Vagina (tissue), 2 donors: ENCODE measurements at places on chromosomes 3 and 15.

DNA sequence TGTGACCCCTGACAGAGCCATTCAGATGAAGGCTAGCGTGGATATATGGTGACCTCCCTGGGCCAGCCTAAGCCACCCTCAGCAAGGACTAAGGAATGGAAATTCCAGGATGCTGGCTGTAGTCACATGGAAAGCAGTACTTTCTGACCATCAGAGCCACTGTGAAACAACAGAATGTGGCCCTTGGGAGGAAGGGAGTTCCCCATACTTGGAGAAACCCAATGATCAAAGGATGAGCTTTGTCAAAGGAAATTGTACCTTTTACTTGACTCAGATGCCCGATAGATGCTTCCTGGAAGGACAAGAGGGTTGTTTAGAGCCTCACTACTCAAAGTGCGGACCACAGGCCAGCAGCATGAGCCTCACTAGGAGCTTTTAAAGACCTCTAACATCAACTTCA lies 484.5 kb upstream of the PROK2 start:
- H3K27me3 ChIP-seq = no peaks in the 10 kb centered on the region
- no peak overlapping the region for H3K4me3 ChIP-seq
- H3K36me3 ChIP-seq = no peaks in the 10 kb centered on the region

- peak overlapping the region; percentile 28 for H3K27ac ChIP-seq
- H3K4me1 ChIP-seq = peaks cover 33% of the 10 kb centered on the region
- no peaks in the 10 kb centered on the region for H3K27me3 ChIP-seq
- no peak for DNase-seq
These were observed 244.9 kb downstream of the FAM43A start for GRCh38 chr3:194930377-194931204.

DNA sequence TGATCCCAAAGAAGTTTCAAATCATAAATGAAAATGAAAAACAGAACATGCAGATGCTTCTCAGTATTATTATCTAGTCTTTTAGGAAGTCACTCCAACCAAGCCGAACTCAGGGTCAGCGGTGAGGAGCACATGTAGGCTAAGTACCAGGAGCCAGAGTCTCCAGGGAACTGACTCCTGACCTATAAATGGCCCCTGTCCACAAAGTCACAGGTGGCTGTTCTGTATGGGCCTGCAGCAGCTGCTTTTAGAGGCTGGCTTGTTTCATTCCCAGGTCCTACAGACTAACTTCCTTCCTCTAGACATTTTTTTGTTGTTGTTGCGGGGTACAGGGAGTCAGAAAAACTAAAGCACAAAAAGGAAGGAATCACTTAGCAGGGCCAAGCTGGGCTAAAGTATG lies 54.6 kb downstream of the DAPK2 start:
- DNase-seq = no peak
- H3K36me3 ChIP-seq = no peaks in the 10 kb centered on the region
- no peaks in the 10 kb centered on the region for H3K27me3 ChIP-seq
- H3K27ac ChIP-seq = no peak overlapping the region
- H3K4me1 ChIP-seq = peaks cover 32% of the 10 kb centered on the region

- no peaks in the 10 kb centered on the region for H3K27me3 ChIP-seq
These were observed 68.7 kb downstream of the AAGAB start for GRCh38 chr15:67185621-67186225.

DNA sequence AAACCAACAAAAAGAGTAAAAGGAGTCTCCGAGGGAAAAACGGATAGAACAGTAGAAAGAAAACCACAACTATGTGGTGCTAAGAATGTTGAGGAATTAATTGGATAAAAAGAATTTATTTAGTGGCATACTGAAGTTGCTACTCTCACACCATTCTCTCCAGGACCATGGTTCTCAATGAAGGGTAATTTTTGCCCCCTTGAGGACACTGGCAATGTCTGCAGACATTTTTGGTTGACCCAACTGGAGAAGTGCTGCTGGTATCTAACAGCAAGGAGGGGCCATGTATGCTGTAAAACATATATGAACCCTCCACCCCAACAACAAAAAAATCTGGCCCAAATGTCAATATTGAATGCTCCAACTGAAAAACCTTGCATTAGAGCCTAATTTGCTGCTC lies 85.9 kb upstream of the CSPG5 start:
- H3K27me3 ChIP-seq = no peaks in the 10 kb centered on the region
- no peaks in the 10 kb centered on the region for H3K4me1 ChIP-seq

- H3K4me1 ChIP-seq = peaks cover 53% of the 10 kb centered on the region
- no peaks in the 10 kb centered on the region for H3K36me3 ChIP-seq
- H3K4me3 ChIP-seq = no peak overlapping the region
- no peak overlapping the region for H3K27ac ChIP-seq
These were observed 73.4 kb downstream of the CHSY1 start for GRCh38 chr15:101178479-101178878.

- H3K27ac ChIP-seq = no peak overlapping the region
- peaks cover 5% of the 10 kb centered on the region for H3K4me1 ChIP-seq
- H3K4me3 ChIP-seq = no peak overlapping the region
- no peaks in the 10 kb centered on the region for H3K36me3 ChIP-seq
- DNase-seq = no peak
These were observed 295.8 kb upstream of the THBS1 start for GRCh38 chr15:39285071-39285470.

DNA sequence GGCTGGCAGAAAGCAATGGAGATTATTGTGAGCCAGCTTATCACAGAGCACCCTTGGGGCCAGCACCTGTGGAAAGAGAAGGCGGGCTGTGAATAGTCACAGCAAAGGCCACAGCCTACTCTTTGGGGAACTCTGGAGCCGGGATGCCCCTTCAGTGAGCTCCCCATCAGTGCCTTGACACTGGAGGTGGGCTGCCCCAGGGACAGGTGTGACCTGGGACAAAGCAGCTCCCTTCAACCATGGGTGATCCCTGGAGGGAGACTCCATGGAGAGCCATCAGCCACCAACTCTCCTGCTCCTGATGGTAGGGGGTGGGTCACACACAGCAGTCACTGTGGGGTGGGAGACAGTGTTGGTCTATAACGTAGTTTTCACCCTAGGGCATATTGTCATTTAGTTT lies 5.8 kb downstream of the TTC21A start:
- no peak overlapping the region for H3K27ac ChIP-seq
- no peak for DNase-seq
- peaks cover 9% of the 10 kb centered on the region for H3K4me1 ChIP-seq
- H3K27me3 ChIP-seq = no peaks in the 10 kb centered on the region

DNA sequence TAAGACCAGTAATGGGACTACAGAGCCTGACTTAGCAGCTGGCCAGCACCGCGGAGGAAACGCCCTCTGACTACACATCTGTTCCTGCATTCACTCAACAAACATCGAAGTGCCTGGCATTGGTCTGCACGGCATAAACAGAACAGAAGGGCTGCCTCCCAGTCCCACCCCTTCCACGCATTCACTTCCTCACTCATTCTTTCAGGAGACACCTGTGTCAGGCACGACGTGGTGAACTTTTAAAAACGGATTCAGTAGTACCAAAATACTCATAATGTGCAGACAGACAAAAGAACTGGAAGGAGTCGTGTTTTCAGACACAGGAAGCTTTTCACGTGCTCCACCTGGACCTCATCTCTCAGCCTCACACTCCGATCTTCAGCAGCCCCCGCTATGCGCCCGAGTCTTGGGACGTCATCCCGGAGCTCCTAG lies 123.3 kb downstream of the XXYLT1 start:
- H3K27me3 ChIP-seq = no peaks in the 10 kb centered on the region
- peaks cover 54% of the 10 kb centered on the region for H3K4me1 ChIP-seq
- H3K27ac ChIP-seq = no peak overlapping the region

DNA sequence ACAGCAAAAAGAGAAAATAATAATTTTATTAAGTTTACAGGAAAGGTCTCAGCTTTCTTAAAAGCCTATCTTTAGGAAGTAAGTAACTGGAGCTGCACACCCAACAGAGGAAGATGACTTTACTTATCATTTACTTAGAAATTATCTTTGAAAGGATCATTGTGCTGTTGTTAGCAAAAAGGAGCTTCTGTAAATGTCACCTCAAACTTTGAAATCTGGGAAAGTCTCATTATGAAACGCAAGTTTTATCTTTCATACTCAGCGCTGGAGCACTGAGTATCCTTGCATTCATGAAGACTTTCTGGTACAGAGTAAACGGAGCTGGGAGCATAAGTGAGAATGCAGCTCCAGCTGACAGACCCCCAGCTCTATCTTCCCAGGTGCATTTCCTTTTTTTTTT lies 491.2 kb upstream of the TPRG1 start:
- no peaks in the 10 kb centered on the region for H3K4me1 ChIP-seq
- H3K36me3 ChIP-seq = no peaks in the 10 kb centered on the region
- no peak for DNase-seq
- H3K4me3 ChIP-seq = no peak overlapping the region
- no peaks in the 10 kb centered on the region for H3K27me3 ChIP-seq

GRCh38 chr3:182305881-182306665 lies 487.2 kb upstream of the ATP11B start:
- no peak for DNase-seq
- no peaks in the 10 kb centered on the region for H3K27me3 ChIP-seq
- H3K4me1 ChIP-seq = no peaks in the 10 kb centered on the region
- no peak overlapping the region for H3K4me3 ChIP-seq
- no peaks in the 10 kb centered on the region for H3K36me3 ChIP-seq

- no peak overlapping the region for H3K27ac ChIP-seq
- no peak for DNase-seq
- no peaks in the 10 kb centered on the region for H3K27me3 ChIP-seq
- H3K4me3 ChIP-seq = no peak overlapping the region
These were observed 292.4 kb downstream of the PDCD6IP start for GRCh38 chr3:34090876-34091275.

GRCh38 chr15:79314811-79315210 lies 3.9 kb downstream of the TMED3 start:
- peaks cover 39% of the 10 kb centered on the region for H3K4me1 ChIP-seq
- H3K27ac ChIP-seq = no peak overlapping the region
- H3K27me3 ChIP-seq = no peaks in the 10 kb centered on the region
- H3K4me3 ChIP-seq = no peak overlapping the region
- no peaks in the 10 kb centered on the region for H3K36me3 ChIP-seq

DNA sequence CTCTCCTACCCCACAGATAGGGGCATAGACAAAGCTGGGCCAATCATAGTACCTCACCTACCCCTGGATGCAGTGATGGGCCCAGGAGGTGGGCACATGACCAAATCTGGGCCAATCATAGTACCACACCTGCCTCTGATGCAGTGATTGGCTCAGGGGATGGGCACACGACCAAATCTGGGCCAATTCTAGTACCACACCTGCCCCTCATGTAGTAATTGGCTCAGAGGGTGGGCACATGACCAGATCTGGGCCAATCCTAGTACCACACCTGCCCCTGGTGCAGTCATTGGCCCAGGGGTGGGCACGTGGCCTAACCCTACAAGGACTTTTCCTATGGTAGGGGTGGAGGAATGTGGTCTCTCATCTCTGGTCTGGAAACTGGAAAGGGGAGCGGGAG lies 56.9 kb upstream of the MEF2A start:
- no peak for DNase-seq
- H3K27me3 ChIP-seq = no peaks in the 10 kb centered on the region
- H3K4me3 ChIP-seq = no peak overlapping the region
- H3K4me1 ChIP-seq = peaks cover 19% of the 10 kb centered on the region

DNA sequence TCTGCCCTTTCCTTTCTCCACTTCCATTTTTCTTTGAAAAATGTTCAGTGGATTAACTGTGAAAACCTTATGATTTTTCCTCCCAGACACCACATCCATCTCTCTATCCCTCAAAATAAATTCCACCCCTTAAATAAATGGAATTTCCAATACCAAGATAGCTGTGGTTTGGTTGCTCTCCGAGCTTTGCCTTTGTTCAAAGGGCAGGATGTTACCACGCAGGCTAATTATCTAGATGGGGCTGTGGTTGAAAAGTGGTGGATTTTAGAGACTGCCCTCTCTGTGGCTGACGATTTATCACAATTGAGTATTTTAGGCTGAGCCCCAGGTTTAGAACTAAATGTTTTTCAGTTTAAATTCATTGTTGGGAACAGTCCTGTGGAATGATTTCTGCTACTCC lies 36.9 kb upstream of the CMSS1 start:
- no peaks in the 10 kb centered on the region for H3K27me3 ChIP-seq
- H3K4me1 ChIP-seq = no peaks in the 10 kb centered on the region
- H3K4me3 ChIP-seq = no peak overlapping the region
- no peaks in the 10 kb centered on the region for H3K36me3 ChIP-seq
- H3K27ac ChIP-seq = no peak overlapping the region
- DNase-seq = no peak

DNA sequence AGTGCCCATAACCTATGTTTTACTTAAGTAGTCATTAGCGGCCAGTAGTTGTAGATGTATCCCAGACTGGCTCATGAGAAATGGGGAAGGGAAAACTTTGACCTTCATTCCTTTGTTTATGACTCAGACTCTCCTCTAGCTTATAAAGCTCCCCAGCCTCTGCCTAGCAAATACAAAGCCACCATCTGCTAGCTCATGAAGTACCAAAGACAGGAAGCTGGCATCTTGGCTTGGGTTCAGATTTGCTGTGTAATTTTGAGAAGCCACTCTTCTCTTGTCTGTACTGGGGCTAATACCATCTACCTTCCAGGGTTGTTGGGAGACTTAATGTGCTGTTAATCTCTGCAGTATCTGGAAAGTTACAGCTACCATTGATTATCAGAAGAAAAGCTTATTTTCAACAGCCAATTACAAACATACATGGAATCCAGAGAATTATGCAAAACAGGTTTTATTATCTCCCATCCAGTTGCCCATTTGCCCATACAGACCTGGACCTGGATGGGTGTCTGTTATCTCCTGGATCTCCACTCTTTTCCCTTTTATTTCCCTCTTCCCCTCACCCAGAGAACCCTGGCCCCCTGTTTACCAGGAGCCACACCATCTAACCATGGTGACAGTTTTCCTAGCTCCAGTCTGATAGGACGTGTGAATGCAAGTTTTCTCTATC lies 153.8 kb downstream of the SEMA6D start:
- H3K36me3 ChIP-seq = no peaks in the 10 kb centered on the region
- no peak for DNase-seq
- H3K4me3 ChIP-seq = no peak overlapping the region
- H3K4me1 ChIP-seq = peaks cover 12% of the 10 kb centered on the region

- no peaks in the 10 kb centered on the region for H3K36me3 ChIP-seq
- peaks cover 10% of the 10 kb centered on the region for H3K4me1 ChIP-seq
- peak within 1 kb of the TSS; percentile 62 for H3K27ac ChIP-seq
These were observed at the start of gene GRAMD2A for GRCh38 chr15:72197460-72198355. Gene GRAMD2A, minus strand, starts transcription at chr15:72197787.

GRCh38 chr3:71831599-71831998 lies 46.7 kb upstream of the PROK2 start:
- no peak overlapping the region for H3K4me3 ChIP-seq
- H3K36me3 ChIP-seq = no peaks in the 10 kb centered on the region
- H3K27ac ChIP-seq = no peak overlapping the region
- DNase-seq = no peak
